ENCODE measurements at places on chromosomes 2 and 18.

DNA sequence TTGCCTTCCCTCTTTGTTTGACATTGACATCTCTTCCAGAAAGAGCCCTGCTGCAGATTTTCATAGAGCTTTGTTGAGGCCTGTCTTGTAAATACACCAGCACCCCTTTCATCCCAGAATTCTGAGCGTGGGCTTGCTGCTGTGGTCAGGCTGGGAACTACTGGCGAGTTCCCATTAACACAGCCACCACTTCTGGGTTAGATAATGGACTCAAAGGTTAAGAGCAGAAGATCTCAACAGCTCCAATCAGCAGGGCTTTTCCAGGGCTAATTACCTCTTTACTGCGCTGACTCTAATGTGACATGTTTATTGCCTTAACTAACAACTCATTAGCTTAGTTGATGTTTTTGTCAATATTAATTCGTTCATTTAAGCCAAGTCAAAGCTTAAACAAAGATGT lies 235.9 kb upstream of the BOD1L2 start:
- DNase-seq: no peak

DNA sequence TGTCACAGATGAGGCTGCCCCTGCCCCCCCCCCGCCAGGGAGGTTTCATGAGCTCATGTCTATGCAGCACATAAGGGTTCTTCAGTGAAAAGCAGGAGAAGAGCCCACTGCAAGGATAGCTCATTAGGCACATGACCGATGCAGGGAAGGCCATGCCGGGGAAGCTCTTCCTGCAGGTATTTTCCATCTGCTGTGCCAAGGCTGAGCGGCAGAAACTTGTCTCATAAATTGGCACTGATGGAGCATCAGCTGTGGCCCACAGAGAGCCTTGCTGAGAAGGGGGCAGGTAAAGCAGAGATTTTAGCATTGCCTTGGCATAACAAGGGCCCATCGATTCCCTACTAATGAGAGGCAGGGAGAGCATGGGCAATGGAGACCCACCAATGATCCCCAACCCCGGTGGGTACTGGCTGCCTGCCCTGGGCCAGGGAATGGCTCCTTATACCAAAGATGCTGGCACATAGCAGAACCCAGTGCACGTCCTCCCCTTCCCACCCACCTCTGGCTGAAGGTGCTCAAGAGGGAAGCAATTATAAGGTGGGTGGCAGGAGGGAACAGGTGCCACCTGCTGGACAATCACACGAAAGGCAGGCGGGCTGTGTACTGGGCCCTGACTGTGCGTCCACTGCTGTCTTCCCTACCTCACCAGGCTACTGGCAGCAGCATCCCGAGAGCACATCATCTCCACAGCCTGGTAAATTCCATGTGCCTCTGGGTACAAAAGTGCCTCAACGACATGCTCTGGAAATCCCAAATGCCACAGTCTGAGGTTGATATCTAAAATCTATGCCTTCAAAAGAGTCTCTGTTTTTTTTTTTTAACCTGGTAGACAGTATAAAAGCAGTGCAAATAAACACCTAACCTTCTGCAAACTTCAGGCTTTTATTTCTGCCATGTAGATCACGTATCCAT lies 41.4 kb downstream of the STEAP3 start:
- DNase-seq: peak; percentile 27

GRCh38 chr2:14516844-14517243 lies 115.7 kb upstream of the LRATD1 start:
- no peak for DNase-seq

DNA sequence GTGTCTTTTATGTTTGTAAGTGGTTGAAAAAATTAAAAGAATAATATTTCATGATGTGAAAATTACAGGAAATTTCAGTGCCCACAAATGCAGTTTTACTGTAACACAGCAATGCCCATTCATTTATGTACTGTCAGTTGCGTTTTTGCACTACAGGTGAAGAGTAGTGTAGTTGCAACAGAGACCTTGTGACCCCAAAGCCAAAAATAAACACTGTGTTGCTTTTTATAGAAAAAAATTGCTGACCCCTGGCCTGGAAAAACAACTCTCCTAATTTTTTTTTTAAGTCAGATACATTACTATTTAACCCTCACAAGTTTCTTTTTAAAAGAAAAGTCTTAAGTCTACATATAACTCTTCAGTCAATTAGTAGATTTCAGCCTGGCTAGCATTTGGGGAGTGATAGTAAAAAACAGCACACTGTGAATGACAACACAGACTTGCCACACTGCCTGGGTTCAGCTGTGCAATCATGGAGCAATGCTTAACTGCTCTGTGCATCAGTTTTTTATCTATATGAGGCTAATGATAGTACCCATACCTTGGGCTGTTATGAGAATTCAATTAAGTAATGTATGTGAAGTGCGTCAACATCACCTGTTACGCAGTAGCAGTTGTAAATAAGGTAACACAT lies 8.1 kb downstream of the KLHL14 start:
- no peak for DNase-seq

DNA sequence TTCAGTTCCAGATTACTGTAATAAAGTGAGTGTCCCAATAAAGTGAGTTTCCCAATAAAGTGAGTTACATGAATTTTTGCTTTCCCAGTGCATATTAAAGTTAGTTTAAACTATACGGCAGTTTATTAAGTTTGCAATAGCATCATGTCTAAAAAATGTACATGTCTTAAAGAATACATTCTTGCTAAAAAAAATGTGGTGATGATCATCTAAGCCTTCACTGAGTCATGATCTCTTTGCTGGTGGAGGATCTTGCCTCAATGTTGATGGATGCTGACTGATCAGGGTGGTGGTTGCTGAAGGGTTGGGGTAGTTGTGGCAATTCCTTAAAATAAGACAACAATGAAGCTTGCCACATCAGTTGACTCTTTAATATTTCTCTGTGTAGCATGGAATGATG lies 664.2 kb downstream of the TDRD15 start:
- no peak for DNase-seq
